NCI-H1930 (cell line): ENCODE measurements at places on chromosomes 11 and 22.

GRCh38 chr11:111422494-111423249 is 43.6 kb upstream of the POU2AF1 start:
- peak; percentile 48 for DNase-seq

DNA sequence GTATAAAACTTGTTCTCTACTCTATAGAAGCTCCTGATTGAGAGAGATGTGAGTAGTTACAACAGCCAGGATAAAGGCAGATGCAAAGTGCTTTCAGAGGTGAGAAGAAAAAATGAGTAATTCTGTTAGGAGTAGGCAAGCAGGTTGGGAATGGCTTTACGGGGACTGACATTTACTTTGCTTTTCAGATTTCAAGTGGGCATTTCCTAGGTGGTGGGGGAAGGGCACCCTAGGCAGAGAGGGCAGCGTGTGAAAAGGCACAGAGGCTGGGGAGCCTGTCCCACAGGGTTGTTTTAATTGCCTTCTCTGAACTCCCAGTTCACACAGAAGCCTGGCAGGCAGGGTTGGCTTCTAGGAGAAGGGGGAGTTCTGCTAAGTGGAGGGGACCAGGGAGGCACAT is 106.5 kb downstream of the NAV2 start:
- DNase-seq: no peak

- no peak for DNase-seq
These were observed 77.8 kb downstream of the BBOX1 start for GRCh38 chr11:27118371-27118770.

DNA sequence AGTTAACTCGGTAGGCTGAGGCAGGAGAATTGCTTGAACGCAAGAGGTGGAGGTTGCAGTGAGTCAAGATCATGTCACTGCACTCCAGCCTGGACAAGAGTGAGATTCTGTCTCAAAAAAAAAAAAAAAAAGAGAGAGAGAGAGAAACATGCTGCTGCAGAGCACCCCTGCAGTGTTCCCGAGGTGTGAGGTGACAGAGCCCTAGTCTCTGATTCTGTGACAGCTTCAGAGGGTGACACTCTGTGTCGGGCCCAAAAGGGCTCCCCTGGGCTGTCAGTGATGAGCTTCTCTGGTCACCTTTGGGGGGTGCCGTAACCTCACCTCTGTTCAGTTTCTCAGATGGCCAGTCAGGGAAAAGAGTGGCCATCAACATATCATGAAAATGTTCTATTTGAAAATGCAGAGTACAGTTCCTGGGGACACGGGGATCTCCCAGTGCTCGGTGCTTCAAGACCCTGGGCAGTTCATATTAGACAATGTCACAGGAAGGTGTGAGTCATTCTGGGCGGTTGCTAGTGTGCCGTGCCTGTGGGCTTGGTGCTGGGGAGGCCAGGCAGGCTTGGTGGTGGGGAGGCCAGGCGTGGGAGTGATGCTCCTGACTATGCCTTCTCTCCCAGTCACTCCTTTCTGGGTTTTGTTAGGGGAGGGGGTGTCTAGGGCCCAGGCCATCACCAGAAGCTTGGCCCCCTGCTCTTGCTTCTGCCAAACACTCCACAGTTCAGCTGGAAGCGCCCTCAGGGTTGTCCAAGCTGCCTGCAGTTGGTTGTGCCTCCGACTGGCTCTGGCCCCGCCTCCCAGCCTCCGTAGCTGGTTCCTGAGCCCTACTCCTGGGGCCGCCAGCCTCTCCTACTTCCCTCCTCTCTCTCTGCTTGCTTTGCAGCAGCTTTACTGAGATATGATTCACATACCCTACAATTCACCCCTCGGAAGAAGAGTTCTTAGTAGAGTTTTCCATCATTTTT is 52.5 kb upstream of the CLDN5 start:
- no peak for DNase-seq

- no peak for DNase-seq
These were observed 22.4 kb downstream of the CAPN1 start for GRCh38 chr11:65204143-65204542.

- no peak for DNase-seq
These were observed 9.3 kb downstream of the MIF start for GRCh38 chr22:23903328-23903971.

DNA sequence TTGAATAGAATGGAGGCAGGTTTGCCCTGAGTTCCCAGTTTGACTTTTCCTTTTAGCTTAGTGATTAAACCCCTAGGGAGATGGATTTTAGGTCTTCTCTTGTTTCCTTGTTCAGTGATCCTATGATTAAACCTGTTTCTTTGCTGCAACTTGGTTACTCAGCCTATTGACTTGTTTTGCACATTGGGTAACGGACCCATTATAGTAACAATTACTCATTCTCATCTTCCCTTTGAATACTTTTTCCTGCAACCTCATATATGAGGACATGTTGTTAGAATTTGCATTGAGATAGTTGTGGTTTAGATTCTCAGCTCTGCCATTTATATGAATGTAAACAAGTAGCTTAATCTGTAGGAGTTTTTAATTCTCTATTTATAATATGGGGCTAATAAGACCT is 489.2 kb upstream of the CNTN5 start:
- no peak for DNase-seq

GRCh38 chr11:44734843-44735381 is 8.2 kb downstream of the TSPAN18 start:
- no peak for DNase-seq

DNA sequence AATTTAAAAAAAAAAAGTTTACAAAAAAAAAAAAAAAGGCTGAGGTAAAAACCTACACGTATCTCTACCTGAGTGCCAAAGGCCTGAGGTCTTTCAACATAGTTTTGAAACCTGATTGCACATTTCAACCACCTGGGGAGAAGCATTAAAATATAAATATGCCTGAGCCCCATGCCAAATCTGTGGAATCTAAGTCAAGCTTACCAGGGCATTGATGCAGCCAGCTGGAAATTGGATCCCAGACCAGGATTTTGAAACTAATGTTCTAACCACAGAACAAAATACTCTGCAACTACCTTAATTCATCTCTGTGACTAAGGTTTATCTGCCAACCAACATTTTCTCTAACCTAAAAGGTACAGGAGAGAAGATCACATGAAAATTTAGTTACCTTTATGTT is 38.8 kb upstream of the CHRNA10 start:
- DNase-seq: no peak

DNA sequence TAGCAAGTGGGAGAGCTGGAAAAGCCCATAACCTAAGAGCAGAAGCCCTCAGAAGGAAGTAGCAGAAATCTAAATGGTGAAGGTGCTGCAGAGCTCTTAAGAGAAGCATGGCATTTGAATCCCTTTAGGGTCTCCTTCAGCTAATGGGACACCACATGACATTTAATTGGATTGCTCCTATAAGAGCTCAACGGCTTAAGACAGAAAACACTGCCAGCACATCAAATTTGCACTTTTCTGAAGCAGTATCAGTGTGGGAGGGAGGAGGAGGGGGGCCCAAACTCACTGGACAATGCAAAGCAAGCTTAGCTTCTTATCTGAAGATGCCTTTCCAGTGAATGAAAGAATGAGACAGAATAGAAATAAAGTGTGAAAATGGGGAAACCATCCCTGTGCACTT is 287.9 kb upstream of the MTNR1B start:
- no peak for DNase-seq

DNA sequence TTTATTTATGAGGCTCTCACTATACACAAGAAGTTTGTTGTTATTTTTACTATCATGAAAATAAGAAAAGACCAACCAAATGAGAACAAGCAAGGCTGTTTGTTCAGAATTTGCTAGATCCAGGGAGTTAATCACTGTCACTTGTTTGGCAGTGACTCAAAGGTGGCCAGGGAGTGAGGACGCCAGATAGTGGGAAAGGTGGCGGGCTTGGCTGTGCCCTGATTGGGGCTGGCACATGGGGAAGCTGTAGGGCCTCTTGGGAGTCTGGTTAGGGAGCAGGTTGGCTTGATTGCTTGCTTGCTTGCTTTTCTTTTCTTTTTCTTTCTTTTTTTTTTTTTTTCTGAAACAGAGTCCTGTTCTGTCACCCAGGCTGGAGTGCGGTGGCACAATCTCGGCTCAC is 53.1 kb upstream of the SLC22A12 start:
- DNase-seq: no peak

DNA sequence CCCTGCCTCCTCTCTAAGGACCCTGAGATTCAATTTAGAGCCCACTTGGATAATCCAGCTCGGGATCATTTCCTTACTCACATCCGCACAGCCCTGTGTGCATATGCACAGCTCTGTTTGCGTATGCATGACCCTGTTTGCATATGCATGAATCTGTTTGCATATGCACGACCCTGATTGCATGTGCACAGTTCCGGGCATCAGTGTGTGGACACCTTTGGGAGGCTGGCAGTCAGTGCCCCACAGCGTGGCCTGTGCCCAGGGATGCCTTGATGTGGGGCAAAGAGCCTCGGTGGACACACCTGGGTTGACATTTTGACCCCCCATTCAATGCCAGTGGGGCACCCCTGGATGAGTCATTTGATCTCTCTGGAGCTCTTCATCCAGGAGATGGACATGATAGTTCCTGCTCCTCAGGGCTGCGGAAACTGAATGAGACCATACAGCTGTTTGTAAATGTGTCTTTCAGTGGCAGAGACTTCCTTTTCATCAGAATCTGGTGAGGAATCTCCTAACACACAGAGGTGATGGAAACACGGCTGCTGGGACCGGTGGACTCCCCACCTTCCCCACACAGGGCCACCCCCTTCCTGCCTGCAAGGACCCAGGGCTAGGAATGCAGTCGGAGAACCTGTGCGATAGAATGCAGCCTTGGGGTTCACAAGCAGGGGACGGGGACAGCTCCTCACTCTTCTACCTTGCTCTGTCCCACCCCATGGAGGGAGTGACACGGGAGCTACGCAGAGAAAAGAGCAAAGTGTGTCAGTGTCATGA is 41.2 kb downstream of the MYEOV start:
- no peak for DNase-seq

DNA sequence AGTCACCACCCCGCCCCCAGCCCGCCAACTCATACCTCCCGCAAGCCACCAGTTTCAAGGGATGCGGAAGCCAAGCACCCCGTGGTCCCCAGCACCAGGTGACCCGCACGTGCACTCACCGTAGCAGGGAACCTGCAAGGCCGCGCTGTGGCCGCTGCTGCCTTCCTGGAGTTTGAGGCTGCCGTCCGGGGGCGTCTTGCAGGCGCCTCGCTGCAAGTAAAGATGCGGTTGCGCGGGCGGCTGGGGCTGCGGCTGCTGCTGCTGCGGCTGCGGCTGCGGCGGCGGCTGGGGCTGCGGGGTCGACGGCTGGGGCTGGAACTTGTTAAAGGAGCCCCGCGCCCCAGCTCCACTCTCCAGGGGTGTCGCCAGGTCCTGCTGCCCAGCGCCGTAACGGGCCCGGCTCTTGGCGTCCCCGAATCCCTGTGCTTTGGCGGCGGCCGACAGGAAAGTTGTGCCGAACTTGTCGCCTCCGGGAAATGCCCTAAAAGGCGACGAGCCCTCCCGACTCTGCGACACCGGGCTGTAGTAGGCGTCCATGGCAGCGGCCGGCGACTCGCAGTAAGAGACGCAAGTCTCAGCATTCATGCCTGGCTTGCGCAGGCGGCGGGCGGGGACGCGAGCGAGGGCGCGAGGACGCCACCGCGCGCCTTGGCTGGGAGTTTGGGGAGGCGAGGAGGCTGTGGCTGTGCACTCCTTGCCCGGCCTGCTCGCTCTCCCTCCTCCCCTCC is at the start of gene ALX4:
Gene ALX4 (minus strand): TSS at position 662 of the 728 bp plus-strand sequence. CDS start 77 bp downstream, at position 585.
- peak; percentile 80 for DNase-seq

DNA sequence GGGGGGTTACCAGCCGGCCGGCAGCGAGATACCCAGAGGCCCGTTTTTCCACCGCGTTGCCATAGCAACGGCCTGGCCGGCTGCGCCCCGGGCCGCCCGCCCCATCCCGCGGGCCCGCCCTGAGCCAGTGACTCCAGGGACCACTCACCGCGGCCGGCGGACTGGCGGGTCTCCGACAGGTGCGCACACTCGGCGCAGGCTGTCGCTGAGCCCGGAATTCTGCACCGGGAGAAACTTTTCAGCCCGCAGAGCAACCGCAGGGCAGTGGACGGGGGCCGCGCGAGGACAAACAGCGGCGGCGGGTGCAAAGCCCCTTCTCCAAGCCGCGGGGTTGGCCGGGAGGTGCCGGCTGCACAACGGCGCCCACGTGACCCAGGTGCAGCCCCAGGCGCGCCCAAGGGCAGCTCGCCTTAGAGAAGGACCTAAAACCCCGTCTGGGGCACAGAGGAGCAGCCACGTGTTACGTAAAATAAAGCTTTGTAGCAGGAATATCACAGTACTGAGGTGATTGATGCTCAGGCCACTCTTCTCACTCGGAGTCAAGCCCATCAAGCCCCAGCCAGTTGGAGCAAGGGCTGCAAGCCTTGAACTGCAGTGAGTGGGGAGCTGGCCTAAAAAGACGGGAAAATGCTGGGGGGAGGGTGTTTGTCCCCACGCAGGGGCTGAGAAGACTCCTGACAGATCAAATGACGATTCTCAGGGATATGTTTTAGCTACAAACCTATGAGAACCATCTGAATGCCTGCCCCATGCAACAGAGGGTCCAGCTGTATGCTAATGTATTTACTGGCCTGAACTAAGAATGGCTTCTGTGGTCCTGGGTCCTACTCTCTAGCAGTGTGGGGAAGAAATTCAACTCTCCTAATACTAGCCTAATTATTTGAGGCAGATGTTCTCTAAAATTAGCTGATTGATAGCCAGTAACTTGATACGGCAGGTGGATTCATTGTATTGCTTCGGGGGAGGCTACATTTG is at the start of gene STK33:
Gene STK33 (minus strand): TSS at position 294 of the 975 bp plus-strand sequence. CDS start 119,323 bp downstream, outside the sequence.
- DNase-seq: peak; percentile 69

DNA sequence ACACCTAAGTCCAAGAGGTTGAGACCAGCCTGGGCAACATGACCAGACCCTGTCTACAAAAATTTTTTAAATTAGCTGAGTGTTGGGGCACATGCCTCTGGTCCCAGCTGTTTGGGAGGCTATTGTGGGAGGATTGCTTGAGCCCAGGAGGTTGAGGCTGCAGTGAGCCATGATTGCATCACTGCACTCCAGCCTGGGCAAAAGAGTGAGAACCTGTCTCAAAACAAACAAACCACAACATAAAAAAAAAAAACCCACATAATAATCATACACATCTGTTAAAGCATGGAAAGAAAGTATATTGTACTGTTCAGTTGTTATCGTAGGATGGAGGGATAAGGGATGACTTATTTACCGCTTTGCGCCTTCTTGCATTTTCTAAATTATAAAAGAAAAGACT is 35.9 kb upstream of the GRK2 start:
- no peak for DNase-seq

DNA sequence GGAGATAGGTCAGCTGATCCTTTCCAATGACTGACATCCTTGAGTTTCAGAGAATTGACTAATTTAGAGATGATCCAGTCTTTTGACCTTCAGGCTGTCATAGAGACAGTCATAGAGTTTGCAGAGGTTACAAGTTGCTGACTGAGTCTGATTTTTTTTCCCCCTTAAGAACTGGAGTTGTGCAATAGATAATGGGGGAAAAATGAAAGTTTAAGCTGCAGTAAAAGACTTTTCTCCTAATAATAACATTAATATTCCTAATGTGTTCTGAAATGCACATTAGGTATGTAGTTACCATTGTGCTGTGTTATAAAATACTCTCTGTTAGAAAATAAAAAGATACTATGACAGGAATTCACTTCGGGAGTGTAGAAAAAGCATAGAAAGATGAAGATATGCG is 876.9 kb upstream of the RAG2 start:
- DNase-seq: no peak

GRCh38 chr22:35900483-35901168 is 128.0 kb downstream of the RBFOX2 start:
- no peak for DNase-seq
